Left ventricle myocardium inferior (tissue), 1 donor: ENCODE measurements at places on chromosomes 3 and 15. TPM values are rescaled to one million over a fixed set of nuclear protein-coding genes. Genes with fewer than 3 reads are reported as not detected.

The GOLGA8J gene
- 0.41 TPM for total RNA-seq

DNA sequence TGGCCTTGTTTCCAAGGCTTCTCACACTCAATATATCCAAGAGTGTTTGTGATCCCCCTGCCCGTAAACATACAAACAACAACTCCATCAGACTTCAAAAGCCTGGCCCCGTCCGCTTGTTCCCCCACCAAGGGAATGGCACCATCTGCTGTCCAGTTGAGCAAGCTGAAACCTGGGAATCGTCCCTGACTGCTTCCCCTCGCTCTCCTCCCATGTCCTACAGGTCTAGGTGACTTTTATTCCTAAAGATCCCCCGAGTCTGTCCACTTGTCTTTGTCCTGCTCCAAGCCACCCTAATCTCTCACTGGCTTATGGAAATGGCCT lies 27.9 kb upstream of the FAM174B start:
- DNase-seq: peak; percentile 32

The MYO5C gene
- total RNA-seq: 2.9 TPM

The PP2D1 gene
- not detected for total RNA-seq

DNA sequence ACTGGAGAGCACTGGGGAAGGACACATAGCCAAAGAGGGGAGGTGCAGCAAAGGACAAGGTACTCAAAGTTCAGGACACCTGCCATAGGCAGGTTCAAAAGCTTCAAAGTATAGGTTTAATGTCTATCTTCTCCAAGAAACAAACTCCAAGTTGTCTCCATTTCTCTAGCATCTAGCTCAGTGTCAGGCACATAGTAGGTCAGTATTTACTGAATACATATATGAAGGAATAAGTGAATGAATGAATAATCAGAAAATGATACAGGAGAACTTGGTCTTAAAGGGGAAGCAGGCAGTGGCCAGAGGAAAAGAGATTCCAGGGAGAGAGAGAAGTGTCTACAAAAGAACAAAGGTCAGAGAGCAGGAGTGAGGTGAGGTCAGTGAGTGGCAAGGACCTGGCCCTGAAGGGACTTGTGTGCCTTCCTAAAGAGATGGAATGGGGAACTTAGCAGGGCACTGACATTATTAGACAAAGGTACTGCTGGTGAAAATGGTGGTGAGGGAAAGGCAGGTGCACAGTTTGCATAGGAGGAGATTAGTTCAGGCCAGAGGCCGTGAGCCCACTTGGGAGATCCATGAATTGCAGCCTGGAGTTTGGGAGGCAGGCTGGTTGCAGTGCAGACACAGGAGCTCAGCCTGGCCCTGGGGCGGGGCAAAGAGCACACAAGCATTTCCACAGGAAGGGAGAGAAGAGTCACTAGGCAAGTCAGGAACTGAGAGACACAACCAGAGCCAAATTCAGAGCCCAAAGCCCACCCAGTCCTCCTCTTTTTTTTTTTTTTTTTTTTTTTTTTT lies 21.4 kb downstream of the TBC1D2B start:
- DNase-seq: no peak

- DNase-seq: no peak
These were observed 72.8 kb downstream of the GALK2 start for GRCh38 chr15:49242820-49243219.

GRCh38 chr3:25420147-25420546 lies 7.9 kb upstream of the RARB start:
- no peak for DNase-seq

DNA sequence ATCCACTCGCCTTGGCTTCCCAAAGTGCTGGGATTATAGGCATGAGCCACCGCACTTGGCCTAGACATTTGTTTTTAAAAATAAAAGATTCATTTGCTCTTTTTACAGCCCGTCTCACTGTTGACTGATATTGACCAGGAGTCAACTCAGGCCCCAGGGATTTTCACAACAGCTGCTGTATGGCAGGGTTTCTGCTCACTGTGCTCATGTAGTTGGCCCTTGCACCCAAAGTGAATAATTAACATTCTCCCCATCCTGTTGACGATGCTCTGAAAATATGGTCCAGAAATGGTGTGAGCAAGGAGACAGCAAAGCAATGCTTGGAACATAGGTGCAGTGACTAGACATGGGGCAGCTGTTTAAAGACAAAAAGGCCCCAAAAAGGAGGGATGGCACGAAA lies 2.9 kb upstream of the CCR5 start:
- peak; percentile 28 for DNase-seq

The ACKR4 gene
- total RNA-seq: 5.2 TPM

The MLF1 gene
- 200 TPM for total RNA-seq

DNA sequence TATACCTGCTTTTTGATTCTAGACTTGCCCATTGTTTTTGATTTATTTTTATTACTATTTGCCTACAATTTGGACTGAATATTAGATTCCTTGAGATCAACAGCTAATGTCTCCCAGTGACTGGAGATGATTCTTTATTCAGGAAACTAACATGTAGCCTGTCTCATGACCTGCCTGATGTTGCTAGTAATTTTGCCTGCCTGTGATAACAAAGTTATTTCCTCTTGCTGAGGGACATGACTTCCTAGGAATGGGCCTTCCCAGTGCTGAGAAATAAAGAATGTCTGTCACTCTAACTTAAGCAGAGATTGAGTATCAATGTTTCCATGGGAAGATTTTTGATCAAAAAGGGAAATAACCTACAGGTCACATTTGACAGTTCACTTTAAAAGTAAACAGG lies 13.4 kb upstream of the NPHP3 start:
- no peak for DNase-seq

The MUC20 gene
- total RNA-seq: 4.7 TPM

The CHRNA5 gene
- total RNA-seq: 2.2 TPM

- no peak for DNase-seq
These were observed 58.7 kb downstream of the CRTC3 start for GRCh38 chr15:90588427-90588826.

DNA sequence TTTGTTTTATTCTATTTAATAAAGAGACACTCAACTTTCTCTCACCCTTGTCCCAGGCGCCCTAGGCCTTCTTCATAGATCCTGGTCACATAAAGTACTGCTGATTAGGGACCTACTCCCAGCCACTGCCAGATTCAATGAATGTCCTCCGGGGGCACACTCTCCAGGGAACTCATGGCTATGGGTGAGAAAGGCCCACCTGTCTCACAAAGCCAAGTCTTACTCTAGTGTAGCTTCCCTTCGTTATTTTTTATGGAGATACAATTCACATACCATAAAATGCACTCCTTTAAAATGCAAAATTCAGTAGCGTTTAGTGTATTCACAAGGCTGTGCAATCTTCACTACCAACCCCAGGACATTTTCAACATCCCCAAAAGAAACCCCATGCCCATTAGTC lies 87.8 kb downstream of the ADCY5 start:
- no peak for DNase-seq

The PLSCR5 gene
- not detected for total RNA-seq

The ITGB5 gene
- total RNA-seq: 122 TPM

DNA sequence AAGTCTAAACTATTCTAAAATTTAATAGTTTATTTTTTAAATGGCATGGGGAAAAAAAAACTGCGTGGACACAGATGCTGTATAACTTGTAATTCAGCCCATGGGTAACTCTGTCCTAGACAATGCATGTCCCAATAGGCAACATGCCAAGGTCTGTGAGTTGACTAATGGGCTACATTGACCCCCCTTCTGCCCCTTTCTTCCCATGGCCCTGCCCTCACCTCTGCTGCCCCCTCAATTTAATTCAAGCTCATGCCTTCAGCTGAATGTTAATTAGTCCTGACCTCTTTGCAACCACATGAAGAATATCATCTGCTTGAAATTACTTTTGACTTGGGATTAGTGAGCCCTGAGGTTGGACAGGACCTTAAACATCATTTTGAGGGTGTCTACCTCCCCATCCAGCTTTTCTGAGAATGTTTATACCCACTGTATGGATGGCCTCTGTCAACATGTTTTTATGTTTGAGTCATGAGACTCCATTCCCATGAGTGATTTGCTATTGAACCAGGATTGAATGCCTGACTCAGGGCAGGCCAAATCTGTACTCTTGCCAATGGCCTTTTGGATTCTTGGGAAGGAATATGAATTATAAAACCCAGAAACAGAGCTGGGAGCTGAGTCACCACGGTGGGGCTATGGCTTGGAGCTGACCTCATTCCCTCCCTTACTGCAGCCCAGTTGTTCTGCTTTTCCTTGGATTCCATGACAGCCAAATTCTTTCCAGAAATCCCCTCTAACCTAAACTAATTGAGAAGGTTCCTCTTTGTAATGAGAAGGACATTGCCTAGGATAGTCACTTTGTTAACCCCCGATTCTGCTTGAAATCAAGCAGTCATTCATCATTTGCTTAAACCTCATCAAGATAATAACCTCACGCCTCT lies 33.5 kb upstream of the PDE8A start:
- peak; percentile 36 for DNase-seq

- DNase-seq: no peak
These were observed 3.4 kb downstream of the PARP9 start for GRCh38 chr3:122560680-122561079.

DNA sequence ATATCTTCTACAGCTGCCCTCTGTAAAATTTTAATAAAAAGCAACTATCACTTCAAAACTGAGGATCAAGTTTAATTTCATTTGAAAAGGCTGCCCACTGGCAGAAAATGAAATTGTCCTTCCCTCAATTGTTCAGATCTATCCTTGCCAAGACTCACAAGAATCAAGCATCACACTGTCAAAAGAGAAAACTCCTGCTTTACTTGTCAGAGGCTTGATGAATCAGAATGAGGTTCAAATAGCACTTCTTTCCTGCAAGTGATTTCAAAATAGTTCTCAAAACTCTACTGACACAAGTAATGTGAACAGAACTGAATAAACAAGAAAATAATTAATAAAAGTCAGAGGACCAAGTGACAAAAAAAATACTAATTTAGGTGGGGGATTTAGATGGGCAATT lies 70.6 kb downstream of the GOLIM4 start:
- no peak for DNase-seq
